ENCODE measurements at places on chromosomes 7 and 10.

DNA sequence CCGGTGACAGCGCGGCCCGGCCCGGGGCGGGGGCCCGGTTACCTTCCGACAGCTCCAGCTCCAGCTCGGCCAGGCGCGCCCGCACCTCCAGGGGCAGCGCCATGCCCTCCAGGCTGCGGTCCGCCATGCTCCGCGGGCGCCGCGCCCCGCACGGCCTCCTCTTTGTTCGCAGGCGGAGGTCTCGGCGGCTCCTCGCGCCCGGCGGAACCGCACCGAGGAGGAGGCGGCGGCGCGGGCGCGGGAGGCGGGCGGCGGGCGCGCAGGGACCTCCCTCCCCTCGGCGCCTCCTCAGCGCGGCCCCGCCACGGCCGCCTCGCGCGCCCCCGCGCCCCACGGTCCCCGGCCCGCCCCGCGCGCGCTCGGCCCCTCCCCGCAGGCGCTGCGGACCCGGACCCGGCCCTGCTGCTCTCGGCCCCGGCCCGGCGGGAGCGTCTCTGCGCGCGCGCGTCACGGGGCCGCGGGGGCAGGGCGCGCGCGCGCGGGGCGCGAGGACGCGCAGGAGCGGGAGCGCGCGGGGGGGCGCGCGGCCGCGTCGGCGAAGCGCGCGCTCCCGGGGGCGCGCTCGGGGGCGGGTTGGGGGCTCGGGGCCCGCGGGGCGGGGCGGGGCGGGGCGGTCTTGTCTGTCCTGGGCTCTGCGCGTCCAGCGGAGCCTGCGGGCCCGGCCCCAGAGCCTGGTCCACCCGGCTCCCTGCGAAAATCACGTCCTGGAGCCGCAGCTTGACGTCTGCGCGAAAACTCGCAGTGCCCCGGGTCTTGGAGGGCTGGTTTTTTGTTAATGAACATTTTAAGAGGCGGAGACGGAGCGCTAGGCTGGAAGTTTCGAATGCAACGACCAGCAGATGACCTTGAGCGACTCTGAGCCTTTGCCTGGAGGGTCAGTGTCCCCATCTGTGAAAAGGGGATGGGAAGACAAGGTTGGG is at the start of gene DIP2C:
Gene DIP2C (minus strand): TSS at position 217 of the 920 bp plus-strand sequence. CDS start 90 bp downstream, at position 127.
- peak; percentile 92 for DNase-seq

DNA sequence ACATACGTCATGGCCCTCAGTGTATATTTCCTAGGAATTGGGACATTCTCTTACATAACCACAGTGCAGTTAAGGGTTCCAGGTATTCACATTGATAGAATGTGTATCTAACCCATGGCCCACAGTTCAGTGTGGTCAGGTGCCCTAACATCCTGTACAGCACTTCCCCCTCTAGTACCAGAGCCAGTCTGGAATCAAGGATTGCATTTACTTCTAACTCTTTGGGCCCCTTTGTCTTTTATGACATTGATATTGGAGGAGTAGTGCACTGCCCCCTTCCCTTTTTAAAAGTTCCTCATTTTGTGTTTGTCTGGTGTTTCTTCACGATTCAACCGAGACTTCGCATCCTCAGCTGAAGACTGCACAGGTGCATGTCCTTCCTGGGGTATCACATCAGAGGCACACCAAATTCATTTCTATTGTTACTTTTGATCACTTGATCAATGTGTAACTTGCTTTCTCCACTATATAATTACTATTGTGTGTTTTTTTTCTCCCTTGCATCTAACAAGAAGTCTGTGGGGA is 22.4 kb upstream of the NPFFR1 start:
- no peak for DNase-seq

GRCh38 chr7:112201411-112201810 is 4.8 kb downstream of the DOCK4 start:
- DNase-seq = no peak

GRCh38 chr7:131721660-131722059 is 165.2 kb upstream of the PODXL start:
- no peak for DNase-seq

- DNase-seq = no peak
Observed at GRCh38 chr10:110568055-110568735, 700 bp downstream of the SMC3 start.

DNA sequence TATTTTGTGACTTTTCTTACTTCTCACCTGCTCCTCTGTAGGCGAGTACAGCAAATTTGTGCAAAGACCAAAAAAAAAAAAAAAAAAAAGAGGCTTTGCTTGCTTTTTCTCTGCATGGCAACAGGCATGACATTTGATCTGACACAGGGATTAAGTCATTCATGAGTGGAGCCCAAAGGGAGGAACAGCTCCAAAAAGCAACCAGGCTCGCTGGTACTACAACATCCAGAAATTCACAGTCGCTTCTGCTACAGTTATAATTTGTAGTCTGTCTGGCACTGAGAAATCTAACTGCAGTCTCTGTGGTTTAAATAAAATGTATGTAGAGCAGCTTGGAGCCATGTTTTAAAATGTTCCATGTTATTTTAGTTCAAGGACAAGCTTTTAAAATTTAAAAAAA is 31.7 kb downstream of the MKX start:
- no peak for DNase-seq

GRCh38 chr10:47413531-47414226 is 29.6 kb upstream of the ZNF488 start:
- no peak for DNase-seq

GRCh38 chr10:86962136-86962980 is 4.0 kb downstream of the SNCG start:
- DNase-seq = no peak

DNA sequence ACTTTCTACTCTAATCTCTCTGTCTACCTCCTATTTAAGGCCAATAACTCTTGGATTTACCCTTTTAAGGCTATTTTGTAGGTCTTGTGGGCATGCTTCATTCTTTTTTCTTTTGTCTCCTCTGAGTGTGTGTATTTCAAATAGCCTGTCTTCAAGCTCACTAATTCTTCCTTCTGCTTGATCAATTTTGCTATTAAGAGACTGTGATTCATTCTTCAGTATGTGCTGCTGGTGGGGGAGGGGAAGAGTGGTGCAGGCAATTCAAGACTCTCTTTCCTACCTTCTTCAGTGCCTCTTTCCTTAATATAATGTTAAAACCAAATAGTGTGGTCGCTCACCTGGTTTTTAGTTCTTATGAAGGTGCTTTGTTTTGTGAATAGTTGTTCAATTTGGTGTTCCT is 20.0 kb downstream of the ABCB1 start:
- DNase-seq = no peak

DNA sequence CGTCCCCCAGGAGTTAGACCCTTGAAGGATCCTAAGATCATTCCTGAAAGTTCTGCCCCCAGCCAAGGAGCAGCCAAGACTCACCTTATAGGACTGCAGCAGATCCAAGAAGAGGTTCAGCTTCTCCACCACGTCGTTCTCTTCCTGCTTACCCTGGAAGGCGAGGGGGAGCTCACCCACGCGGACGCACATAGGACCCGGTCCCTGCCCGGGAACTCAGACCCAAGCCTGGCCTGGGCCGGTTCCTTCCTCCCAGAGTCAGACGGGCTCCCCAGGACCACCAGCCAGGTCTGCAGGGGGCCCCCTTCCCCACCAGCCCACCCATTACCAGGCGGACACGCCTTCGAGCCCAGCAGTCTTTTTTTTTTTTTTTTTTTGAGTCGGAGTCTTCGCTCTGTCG is 15.6 kb downstream of the NUDT1 start:
- no peak for DNase-seq

DNA sequence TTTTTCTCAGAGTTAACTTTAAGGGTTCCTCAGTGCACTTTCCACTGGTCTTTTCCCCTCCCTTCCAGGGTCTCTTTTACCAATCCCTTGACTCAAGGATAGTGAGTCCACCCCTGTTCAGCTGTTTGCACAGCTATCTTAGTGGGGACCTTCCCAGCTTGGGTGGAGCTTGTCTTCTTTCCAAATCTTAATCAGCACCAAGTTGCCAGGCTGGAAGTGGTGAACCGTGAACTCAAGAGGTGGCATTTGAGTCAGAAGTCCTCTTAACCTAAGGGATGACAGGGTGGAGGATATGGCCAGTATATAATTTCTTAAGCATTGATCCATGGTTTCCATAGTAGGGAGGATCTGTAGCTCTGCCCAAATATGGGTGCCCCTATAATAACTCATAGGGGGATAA is 25.0 kb downstream of the MAPK8 start:
- no peak for DNase-seq

GRCh38 chr7:31307972-31308371 is 32.6 kb downstream of the NEUROD6 start:
- DNase-seq = no peak

DNA sequence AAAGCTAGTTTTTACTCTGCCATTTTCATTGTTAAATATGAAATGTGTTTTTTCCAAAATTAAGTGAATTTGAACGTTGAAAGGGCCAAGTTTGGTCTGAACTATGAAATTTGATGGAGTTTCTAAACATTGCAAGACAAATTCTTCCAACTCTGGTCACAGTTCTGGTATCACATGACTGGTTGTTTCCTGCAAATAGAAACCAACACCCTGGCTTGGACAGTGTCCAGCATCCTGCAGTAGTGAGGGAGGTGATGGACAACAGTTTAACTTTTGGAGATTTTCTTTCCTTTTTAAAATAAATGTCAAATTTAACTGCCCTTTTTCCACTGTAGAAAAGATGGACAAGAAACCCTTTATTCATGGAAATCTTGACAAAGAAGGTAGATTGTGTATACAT is 54.8 kb upstream of the AGBL3 start:
- no peak for DNase-seq

GRCh38 chr10:24343686-24344085 is 134.7 kb downstream of the KIAA1217 start:
- DNase-seq = no peak

DNA sequence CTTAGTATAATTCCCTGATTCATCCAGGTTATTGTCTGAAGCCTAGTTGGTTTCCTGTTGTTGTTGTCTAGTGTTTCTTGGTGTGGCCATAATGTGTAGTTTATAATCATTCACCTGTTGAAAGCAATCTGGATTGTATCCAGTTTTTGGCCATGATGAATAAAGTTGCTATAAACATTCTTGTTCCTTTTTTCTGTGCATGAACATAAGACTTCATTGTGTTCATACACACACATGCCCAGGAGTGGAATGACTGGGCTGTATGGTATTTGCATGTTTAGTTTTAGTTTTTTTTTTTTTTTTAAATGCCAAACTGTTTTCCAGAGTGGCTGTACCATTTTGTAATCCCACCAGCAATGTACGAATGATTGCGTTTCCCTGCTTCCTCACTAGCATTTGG is 349.8 kb downstream of the SDK1 start:
- DNase-seq = no peak

DNA sequence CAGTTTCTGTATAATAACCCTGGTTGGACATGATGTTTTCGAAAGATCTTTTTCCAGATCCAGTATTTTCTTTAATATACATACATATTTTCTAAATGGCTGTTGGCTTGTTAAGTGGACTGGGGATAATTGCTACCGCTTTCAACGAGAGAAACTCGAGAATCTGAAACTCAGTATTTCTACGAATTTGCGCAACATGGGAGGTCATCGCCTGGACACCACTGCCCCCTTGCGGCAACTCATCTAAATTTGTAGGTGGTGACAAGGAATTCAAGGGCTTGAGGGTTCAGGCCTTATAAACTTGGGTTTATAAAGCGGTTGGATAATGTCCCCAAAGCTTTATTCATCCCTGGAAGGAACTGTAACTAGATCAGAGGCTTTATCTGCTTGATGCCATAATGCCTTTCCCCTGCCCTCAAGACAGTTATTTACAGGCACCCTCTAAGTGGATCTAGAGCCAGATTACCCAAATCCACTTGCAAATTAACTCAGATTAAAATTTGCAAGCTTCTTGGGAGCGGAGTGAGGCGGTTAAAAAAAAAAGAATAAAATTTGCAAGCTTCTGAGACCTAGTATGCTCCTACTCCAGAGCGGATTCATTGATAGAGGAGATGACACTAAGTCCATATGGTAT is 21.3 kb upstream of the KCNK18 start:
- DNase-seq = no peak

GRCh38 chr10:68155615-68156210 is 46.4 kb downstream of the MYPN start:
- DNase-seq = no peak

DNA sequence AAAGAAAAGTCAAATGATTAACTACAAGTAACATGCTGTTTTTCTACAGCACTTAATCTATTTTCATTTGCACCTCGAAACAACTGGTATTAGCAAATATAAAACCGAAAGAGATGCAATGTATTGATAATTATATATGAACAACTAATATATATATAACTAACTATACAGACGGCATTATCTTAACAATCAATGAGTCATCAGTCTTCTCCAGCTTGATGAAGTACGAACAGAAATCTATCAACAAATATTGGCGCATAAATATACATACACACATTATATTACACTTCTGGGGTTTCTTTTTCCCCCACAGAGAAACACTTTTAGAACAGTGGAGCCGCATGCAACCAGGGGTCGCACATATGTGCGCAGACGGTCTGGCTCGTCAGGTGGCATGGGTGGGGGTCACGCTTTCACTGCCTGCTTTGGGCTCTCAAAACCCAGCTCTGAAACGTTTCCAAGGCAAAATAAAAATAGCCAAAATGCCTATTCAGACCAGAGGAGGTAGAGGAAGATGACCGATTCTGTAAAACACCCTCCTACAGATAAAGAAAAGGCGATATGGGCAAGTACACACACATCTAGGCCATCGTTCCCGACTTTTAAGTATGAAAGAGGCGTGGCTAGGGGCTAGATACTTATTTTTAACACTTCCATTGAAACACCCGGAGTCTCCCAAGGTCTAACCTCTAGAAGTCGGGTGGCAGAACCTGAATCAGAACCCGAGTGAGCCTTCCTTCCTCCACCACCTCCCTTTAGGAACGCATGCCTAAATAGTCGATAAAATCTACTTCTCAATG is 1.7 kb downstream of the ARHGAP12 start:
- no peak for DNase-seq

Measured in D721Med (cell line).